Ureter (tissue), 1 donor: ENCODE measurements at places on chromosomes 3 and 15. TPM values are rescaled to one million over a fixed set of nuclear protein-coding genes. Genes with fewer than 3 reads are reported as not detected.

- no peak for DNase-seq
Observed at GRCh38 chr3:50620420-50620819, 3.5 kb downstream of the MAPKAPK3 start.

DNA sequence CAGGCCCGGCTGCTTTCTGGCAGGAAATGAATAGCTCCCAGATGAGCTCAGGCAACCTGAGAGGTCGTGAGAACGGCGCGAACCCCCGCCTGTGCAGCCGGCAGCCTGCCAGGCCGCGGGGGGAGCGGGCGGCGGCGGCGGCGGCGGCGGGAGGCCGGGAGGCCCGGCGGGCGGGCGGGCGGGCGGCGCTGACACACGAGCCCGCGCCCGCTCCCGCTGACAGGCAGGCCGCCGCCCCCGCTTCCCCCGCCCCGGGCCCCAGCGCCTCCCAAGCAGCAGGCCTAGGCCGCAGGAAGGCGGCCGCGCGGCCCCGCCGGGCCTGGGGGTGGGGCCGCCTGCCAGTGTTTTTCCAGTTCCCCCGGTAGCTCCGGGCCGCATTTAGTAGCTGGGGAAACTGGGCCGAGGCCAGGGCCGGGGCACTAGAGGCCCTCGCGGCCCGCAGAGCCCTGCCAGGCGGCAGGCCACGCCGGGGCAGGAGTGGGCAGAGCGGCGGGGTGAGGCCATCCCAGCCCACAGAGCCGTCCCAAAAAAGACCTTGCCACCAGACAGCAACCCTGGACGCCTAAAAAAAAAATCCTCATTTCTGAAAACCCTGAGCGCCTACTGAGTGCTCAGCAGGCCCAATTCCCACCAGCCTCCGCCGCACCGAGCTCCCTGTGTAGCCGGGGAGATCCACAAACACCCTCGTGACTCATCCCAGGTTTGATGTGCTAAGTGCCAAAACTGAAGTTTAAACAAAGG is 5.6 kb downstream of the HES1 start:
- peak; percentile 91 for DNase-seq

DNA sequence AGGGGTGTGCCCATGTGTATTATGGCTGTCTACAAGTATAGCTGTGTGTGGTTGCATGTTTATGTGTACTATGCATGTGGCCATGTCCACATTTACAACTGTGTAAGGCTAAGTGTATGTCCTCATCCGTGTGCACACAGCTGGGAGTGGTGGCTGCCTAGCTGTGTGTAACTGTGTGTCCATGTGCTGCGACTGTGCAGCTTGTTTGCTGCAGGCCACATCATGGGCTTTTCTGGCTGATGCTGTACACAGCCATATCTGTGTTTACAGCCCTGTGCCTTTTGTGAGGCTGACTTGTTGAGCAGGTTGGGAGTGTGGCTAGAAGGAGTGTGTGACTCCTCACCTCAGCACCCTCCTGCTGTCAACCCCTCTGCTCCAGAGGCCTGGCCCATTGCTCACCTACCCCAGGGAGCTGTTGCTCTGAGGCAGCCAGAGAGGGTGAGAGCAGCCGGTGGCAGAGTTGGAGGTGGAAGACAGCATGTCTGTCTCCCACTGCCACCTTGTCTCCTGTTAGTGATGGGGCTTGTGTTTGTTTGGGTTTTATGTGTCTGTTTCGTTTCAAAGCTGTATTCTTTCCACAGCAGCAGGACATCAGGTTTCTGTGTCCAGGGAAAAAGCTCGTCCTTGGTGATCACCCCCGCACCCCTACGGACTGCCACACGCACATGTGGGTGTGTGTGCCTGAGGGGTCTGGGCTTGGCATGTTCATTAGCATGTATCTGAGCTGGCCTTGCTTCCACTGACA is 1.4 kb upstream of the GRM2 start:
- no peak for DNase-seq

DNA sequence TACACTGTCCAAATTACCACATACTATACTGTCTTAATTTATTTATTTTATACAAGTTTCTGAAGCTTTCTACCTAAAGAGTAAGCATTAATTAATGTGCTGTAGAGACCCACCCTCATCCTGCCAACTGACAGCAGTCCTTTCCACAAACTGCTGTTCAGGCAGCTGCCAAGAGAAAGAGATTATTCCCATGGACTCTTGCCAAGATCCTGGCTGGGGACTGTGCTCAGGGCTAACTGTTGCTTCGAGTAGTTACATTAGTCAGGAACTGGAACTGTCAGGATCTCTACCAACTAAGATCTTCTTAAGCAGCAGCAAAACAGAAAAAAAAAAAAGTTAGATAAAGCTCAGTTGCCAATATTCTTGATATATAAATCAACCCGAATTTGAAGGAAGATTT is 398.8 kb downstream of the MECOM start:
- no peak for DNase-seq

- no peak for DNase-seq
Observed at GRCh38 chr3:66405701-66406091, 95.1 kb downstream of the LRIG1 start.

- no peak for DNase-seq
Observed at GRCh38 chr3:34363881-34364280, 565.5 kb downstream of the PDCD6IP start.

GRCh38 chr3:194022052-194022451 is 113.9 kb upstream of the HES1 start:
- DNase-seq, result no peak

Gene ATP13A5
- not detected for total RNA-seq

Gene CLDN18
- not detected for total RNA-seq

- DNase-seq, result no peak
Observed at GRCh38 chr3:97937205-97937604, 35.0 kb downstream of the RIOX2 start.
